ENCODE measurements at places on chromosomes 12 and 14.
A peak's percentile ranks its signal among the peaks of the same experiment; 100 is the strongest.

GRCh38 chr12:10027311-10027710, 3.2 kb upstream of the CLEC9A start:
- DNase-seq = no peak

- no peak for DNase-seq
Measured at GRCh38 chr14:93299866-93300265, 33.0 kb downstream of the BTBD7 start.

DNA sequence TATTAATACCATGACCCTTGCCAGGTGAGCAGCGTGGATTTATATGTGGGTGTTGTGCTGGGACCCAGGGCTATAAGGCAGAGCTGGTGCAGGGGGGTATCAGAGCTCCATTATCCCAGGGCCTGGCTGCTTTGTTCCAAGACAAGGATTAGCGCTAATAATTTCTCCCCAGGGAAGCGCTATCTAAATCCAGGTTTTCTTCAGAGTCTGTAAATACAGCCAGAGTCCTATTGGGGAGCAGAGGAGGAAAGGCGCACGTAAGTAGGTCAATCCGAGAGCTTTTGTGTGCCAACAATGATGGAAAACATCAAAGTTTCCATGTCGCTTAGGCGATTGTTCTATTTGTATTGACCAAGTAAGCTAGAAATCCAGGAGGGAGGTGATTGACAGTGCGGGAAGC, 1009.7 kb downstream of the VRK1 start:
- no peak for DNase-seq

GRCh38 chr12:106902053-106902452, 53.7 kb upstream of the TMEM263 start:
- no peak for DNase-seq

DNA sequence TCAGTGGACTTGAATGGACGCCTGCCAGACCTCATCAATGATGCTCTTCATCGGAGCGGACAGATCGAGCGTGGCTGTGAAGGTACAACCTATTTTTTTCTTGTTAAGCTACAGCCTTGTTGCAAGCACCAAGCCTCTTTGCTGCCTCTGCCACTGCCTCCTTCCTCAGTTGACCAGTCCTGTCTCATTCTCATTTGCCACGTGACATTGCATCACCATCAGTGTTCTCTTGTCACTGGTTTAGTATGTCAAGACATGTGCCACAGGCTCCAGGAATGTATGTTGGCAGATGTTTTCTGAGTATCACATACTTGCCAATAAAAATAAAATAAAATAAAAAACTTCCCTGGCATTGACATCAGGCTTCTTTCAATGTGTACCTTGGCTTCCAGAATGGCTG, 798.1 kb downstream of the NRXN3 start:
- no peak for DNase-seq

GRCh38 chr14:103142721-103143302, 19.6 kb downstream of the TNFAIP2 start:
- DNase-seq = no peak

DNA sequence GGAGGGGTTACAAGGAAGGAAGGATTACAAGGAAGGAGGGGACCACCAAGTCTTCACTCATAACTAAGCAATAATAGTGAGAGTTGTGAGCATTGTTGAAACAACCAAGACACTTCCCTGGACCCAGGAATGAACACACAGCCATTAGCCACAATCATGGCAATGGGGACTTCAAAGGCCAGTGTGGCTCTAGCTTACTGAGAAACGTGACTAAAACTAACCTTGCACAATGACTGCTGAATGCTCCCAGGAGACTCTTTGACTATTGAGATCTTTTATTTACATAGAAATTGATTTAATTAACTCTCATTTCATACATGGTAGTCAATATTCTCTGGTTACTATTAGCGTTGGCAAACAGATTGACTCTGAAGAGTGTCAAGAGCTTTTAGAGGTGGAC, 263.0 kb upstream of the SOX5 start:
- DNase-seq = no peak

- no peak for DNase-seq
Measured at GRCh38 chr12:66449531-66449930, 147.2 kb downstream of the HELB start.

DNA sequence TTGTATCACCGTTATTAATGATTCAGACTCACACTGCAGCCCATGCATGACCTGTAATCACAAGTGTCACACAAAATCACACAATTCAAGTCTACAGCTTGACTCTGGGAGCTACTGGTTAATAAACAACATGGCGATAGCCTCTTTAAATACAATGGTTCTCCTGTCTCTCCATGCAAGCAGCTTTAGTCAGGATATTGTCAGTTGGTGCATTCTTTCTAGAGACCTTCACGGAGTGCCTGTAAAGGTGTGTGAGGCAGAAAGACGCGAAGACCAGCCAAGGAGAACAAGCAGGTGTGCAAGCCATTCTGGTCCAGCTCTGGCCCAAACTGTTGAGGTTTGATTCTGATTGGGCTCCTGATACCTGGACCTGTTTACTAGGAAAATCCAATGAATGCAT, 40.0 kb upstream of the FOXN3 start:
- no peak for DNase-seq

- no peak for DNase-seq
Measured at GRCh38 chr12:130216031-130216430, 53.8 kb downstream of the FZD10 start.

- DNase-seq = no peak
Measured at GRCh38 chr12:77477907-77478533, 352.7 kb upstream of the NAV3 start.

GRCh38 chr12:44127966-44128710, 292.3 kb downstream of the TMEM117 start:
- DNase-seq = no peak

GRCh38 chr14:31529053-31529452, 32.2 kb upstream of the NUBPL start:
- DNase-seq = no peak

- no peak for DNase-seq
Measured at GRCh38 chr12:121003650-121004049, 12.6 kb downstream of the C12orf43 start.

GRCh38 chr12:56260921-56261320, 2.7 kb upstream of the ANKRD52 start:
- no peak for DNase-seq

- no peak for DNase-seq
Measured at GRCh38 chr12:54564768-54565167, 15.4 kb downstream of the PDE1B start.

DNA sequence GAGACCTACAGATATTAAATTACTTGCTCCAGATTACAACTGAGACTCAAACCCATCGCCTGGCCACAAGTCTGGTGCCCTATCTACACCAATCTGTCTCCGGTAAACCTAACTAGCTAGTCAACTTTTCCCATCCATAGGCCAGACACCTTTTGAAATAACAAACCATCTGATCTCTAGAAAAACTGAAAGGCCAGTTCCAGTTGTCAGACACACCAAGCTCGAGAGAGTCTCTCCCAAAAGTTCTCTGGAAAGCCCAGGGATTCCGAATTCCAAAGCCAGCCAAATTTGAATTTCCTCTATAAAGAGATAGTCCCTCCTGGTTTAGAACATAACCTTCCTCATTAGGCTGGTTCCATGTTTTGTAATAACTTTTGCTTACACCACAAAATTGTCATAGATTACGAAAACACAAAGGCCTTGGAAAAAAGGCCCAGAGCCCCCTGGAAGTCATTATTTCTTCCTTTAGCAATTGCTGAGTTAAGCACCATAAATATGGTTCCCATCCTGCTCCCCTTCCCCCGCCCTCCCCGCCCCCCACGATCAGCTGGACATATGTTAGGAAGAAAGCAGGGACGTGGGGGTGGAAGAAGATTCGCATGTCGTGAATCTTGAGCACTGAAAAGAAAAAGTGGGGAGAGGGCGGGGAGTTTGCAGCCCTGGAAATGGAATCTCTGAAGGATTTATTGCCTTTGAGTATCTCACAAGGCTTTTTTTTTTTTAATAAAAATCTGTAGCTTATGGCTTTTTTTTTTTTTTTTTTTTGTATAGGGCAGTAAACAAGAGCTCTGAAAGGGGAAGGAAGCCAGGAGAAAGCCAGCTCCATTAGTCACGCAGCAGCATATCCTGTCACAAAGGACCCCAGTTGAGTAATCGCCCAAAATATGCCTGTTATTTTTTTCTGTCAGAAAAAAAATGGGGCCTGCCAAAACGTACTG, 110.4 kb downstream of the ZFP36L1 start:
- DNase-seq = peak; percentile 30

- no peak for DNase-seq
Measured at GRCh38 chr14:65574611-65575010, 162.1 kb downstream of the FUT8 start.

GRCh38 chr14:104816616-104816884, 15.6 kb downstream of the ZBTB42 start:
- DNase-seq = peak; percentile 21

DNA sequence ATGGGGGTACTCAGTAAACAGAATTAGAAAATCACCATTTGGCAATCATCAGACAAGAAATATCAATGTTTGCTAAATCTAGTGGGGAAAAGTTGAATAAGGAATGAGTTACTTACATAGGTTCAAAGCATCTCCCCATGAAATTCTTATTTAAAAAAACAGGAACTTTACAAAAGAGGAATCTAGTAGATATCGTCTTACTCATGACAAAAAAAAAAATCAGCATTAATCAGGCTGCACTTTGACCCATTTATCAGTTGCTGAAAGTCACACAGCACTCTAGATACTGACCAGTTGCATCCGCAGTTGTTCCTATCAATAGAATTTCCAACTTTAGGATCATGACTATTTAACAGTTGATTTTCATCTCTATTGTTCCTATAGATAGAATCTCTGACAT, 5.8 kb upstream of the DICER1 start:
- DNase-seq = no peak

- DNase-seq = no peak
Measured at GRCh38 chr12:120118321-120119061, 1.9 kb upstream of the RAB35 start.

DNA sequence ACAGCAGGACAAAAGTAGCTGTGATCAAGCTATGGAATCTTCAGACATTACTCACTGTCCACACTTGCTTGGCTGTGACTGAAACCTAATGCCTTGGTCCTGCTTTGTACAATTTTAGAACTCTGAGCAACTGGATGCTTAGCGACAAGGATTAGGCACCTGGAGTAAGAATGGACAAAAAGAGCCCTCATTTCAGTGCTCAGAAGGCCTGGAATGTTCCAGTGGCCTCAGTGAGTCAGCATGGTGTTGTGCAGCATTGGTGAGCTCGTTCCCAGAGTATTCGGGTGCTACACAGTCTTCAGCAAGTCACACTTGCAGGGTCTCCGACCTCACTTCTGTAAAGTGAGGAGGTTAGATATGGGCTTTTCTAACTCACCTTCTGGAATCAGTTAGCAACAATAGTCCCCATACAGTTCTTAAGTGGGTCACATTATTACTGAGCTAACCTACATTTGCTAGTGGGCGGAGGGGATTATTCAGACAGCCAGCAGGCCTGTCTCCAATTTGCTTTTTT, 108.0 kb upstream of the MDM1 start:
- no peak for DNase-seq

DNA sequence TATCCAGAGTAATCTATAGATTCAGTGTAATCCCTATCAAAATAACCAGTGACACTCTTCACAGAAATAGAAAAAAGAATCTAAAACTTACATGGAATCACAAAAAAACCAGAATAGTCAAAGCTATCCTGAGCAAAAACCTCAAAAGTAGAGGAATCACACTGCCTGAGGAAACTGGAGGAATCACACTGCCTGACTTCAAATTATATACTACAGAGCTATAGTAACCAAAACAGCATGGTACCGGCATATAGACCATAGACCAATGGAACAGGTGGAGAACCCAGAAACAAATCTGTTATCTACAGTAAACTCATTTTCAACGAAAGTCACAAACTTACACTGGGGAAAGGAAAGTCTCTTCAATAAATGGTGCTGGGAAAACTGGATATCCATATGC, 244.0 kb downstream of the FUT8 start:
- DNase-seq = no peak

DNA sequence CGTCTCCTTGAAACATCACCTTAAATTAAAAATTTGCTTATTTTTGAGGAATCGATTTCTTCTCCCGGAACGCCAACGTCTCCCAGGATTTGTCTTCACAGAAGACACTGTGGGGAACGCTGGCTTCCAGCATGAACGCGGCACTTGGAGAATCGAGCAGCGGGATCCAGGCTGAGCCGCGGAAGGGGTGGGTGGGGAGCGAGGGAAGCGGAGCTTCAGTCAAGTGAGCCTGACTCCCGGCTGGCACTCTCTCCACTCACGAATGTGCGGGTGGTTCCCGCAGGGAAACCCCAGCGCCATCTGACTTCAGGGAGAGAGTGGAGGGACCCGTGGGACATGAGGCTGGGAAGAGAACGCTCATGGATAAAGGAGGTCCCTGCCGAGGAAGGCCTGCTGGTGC, 506.0 kb upstream of the TMEM132C start:
- no peak for DNase-seq

- peak; percentile 59 for DNase-seq
Measured at GRCh38 chr12:6336889-6337853, 4.7 kb downstream of the TNFRSF1A start.

DNA sequence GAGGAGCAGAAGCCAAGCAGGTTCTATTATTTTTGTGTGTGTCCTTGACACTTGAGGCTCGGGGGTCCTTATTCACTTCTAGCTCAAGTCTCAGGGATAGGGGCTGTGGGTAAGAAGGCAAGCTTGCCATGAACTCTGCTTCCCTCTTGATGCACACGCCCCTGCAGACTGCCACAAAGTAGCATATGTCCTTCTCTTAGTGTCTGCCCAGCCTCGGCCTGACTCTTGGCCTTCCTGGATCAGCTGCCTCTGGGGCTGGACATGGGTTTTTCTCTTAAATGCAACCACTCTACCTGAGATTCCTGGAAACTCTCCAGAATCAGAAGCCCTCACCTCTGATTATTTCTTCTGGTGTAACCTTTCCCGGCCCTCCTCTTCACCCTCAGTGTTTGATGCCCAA, 28.2 kb upstream of the PEX5 start:
- no peak for DNase-seq

GRCh38 chr14:53542732-53543131, 389.6 kb upstream of the DDHD1 start:
- DNase-seq = no peak

GRCh38 chr12:106255493-106255892, 7.7 kb upstream of the CKAP4 start:
- DNase-seq = no peak

DNA sequence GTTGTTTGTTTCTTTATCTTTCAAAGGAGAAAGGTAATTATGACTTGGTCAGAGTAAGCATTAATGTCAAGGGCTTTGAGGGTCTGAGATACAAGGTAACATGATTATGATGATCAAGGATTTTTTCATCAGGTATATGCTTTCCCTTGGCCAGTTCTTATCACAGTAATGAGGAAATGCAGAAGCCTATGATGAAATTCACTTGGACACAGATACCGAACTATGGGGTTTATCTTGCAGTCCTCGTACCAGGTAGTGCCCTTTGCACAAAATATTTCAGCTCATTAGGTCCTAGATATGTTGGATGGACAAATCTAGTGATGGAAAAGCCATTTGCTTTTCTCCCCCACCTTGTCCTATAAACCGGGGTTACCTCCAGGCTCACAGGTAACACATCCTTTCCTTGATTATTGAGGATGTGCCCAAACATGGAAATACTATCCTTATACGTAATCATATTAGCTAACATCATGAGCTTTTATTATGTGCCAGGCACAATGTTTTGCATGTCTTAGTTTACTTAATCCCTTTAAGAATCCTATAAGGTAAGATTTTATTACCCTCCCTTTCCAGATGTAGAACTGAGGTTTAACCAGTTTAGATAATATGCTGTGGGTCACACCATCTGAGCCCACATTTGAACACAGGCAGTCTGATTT, 7.0 kb upstream of the RASSF3 start:
- no peak for DNase-seq

GRCh38 chr14:68476212-68477109, 316.4 kb downstream of the ZFP36L1 start:
- no peak for DNase-seq

Data from activated naive CD8-positive, alpha-beta T cell treated with anti-CD3 and anti-CD28 coated beads, Interleukin-2, amount 50 U/mL, for 24 hours (primary cell).